ENCODE measurements at places on chromosomes 13 and 19.

GRCh38 chr13:61255040-61255796, 160.4 kb downstream of the PCDH20 start:
- DNase-seq = no peak

GRCh38 chr13:40241125-40241798, 425.2 kb downstream of the FOXO1 start:
- DNase-seq = no peak

- DNase-seq = no peak
Measured at GRCh38 chr19:34319785-34320184, 45.2 kb upstream of the GPI start.

GRCh38 chr13:111049791-111050538, 65.1 kb upstream of the ARHGEF7 start:
- no peak for DNase-seq

DNA sequence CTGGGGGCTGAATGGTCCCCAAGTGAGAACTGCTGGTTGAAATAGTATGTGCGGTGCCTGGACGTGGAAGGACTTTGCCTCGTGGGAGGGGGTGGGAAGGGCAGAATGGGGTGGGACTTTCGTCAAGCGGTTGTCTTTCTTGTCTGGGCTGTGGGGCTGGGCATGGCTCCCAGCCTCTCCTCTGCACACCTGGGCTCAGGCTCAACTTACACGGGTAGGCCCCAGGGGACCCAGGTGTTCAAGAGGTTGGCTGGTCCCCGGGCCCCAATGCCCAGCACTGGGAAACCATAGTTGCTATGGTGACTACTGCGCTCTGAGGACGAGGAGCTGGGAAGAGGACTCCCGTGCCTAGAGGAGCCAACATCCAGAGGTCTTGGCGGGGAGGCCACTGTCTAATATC, 7.3 kb downstream of the NWD1 start:
- DNase-seq = no peak

DNA sequence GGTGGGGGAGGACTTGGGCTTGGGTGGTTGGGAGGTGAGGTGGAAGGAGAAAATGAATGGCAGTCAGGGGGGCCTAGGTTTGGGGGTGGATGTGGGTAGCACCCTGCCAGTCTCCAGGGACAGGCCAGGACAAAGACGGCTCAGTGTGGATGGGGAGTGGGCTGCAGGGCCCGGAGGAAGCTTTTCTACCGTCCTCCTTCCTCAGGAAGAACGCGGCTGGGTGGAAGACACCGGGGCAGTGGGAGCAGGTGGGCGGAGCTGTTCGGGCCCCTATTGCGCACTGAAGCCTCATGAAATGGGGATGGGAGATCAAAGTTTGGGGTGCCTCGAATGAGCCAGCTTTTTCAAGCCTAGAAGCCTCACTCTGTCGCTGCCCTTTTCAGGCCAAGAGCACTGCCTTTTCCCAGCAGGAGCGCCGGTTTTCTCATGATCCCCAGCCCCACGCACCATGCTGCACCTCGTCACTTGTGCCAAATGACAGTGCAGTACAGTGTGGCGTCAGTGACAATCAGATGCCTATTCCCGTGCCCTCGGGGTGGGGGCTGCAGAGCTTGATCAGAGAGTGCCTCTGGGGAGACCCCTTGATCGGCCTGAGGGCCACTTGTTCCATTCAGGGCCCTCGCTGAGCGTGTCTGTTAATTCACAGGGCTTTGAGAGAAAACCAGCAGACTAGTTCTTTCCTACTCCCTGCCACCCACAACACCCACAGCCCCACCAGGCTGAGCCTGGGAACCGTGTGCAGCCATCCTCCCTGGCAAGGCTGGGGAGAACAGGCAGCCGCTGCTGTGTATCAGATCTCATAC, 1.5 kb downstream of the CALM3 start:
- DNase-seq = no peak

- no peak for DNase-seq
Measured at GRCh38 chr19:35253316-35254286, 4.8 kb downstream of the LSR start.

DNA sequence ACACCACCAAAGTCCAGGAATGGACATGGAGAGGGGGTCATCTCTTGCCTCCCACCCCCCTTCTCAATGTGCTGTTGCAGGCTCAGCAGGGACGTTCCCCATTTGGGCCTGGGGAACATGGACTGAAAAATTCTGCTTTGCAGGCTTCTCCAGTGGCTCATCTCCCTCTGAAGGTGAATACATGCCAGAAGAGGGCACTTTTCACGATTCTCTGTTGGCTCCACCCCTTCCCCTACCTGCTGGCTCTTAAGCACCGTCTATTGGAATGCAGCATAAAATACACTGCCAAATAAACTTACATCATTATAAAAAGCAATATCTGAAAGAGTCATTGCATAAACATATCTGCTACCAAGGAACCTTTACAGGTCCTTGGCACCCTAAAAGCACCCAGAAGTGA, 35.7 kb downstream of the NHLRC3 start:
- DNase-seq = no peak

- peak; percentile 59 for DNase-seq
Measured at GRCh38 chr19:8569066-8569771, 8.0 kb downstream of the MYO1F start.

GRCh38 chr19:46009530-46010510, 13.0 kb downstream of the PGLYRP1 start:
- peak; percentile 44 for DNase-seq

DNA sequence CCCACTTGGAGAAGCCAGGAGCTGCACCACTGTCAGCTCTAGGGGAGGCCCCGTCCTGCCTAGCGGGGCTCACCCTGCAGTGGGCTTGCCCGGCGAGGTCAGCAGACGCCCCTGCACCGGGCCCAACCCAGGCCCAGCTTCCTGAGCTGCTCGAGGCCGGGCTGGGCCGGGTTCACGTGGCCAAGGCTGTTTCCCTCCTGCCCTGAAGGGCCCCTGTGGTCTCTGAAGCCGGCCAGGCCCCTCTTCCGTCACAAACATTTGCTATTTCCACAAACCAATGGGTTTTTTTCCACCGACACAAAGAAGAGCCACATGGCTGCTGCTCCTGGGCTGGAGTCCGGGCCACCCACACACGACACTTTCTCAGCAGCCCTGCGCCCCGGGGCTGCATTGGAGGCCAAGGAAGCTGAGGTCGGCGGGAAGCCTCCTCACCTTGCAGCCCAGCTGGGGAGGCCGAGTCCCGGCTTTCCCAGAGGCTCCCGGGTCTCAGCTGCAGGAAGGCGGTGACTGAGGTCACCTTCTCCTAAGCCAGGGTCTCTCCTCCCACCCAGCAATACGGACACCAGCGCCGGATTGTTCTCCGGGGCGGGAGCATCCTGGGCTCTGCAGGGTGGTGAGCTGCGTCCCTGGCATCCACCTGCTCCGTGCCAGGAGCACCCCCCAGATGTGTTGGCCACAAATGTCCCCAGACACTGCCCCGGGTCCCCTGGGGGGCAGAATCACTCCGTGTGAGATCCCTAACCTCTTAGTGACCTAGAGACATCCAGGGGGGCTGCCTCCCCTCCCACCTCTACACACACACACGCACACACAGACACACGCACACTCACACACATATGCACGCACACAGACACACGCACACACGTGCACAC, 80.5 kb downstream of the GADD45B start:
- DNase-seq = no peak

- no peak for DNase-seq
Measured at GRCh38 chr13:26914624-26915023, 154.0 kb upstream of the GPR12 start.

DNA sequence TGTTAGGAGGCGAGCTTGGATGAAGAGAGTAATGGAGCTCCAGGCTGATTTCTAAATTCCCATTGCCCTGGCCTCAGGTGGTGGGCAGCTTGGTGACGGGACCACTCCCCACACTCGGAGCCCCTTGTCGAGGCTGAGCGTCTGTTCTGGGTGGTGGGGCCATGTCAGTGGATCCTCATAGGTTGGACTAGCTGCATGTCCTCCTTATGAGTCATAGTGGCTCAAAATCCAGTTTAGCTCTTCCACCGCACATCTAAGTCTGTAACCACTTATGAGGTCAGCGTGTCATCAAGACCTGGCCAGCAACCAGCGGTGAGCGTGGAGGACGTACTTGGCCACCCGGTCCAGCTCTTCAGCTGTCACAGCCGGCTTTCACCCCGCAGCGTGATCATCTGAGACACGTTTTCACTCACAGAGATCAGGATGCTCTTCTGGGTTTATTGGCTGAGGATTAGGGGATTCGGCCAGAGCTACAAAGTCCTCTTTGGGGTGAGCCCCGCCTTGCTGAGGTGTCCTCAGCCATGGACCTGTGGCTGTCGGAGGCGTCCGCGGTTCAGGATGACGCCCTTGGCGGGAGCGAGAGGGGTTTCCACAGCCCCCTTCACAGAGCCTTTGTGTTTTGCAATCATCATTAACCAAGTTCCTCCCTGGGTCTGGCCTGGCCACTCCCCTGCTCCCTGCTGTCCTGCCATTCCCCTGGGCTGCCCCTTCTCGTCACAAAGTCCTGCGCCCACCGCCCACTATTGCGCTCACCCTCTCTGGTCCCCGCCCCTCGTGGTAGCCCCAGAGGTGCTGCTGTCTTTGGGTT, 41.9 kb downstream of the ADPRHL1 start:
- DNase-seq = no peak

GRCh38 chr13:50631041-50631440, 212.5 kb downstream of the DLEU7 start:
- no peak for DNase-seq

DNA sequence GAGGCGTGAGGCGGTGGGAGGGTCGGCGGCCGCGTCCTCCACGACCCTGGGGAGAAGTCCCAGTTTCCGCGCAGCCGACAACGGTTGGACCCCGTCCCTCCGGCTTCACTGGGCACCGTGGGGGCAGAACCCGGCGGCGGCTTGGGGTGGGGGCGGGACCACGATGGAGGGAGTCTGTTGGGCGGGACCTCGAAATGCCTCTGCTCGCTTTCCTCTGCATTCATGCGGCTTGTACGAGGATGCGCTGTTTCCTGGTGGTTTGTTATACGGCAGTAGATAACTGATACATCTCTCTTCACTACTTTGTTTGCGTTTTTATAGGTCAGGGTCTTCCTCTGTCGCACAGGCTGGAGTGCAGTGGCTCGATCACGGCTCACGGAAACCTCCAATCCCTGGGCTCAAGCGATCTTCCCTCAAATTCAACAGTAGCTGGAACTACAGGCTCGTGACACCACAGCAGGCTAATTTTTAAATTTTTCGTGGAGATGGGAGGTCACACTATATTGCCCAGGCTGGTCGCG, 24.6 kb upstream of the ZNF846 start:
- DNase-seq = peak; percentile 41

GRCh38 chr19:16096280-16096855, 15.3 kb upstream of the RAB8A start:
- DNase-seq = no peak

DNA sequence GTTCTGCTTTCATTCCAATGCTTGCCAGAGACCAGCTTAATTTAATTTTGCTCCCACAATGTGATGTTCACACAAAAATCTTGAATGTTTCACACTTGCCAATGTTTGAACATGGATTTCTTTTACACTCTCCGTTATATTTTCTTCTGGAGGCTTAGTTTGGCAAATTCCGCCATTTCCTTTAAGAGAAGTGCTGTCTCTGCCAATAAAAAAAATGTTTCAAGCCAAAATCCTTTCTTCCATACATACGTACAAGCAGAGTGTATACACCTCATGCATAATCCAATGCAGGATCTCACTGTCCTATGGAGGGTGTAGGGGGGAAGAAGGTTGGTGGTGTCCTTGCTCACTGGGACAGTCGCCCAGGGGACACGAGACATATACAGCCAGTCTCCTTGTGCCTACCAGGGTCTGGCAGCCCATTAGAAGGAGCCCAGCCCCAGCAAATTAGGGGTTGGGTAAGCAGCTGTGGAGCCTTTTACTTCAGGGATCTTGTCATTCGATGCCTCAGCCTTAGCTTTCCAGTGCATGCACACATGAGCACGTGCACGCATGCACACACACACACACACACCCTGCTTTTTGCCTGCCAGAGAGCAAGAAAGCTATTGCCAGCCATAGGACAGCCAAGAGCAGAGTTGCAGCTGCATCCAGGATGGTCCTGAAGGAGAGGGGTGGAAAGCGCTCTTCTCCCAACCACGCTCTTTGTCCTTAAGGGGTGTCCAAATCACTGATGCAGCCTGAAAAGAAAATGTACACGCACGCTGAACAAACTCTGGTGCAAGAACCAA, 208.3 kb downstream of the FOXO1 start:
- DNase-seq = no peak

DNA sequence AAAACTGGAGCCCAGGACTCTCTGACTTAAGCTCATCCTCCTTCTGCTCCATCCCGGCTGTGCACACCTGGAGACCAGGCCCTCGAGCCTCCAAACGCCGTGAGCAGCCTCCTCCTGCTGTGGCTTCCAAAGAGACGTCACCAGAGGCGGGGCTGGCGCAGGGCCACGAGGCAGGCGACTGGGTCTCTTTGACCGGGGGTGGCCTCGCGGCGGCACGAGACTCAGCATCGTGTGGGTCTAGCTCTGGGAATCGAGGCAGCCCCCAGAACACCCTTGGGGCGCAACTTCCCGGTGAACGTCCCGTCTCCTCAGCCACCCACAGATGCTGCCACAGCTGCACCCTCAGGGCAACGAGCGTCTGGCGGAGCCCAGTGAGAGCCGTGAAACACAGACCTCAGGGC, 22.8 kb downstream of the RASA3 start:
- DNase-seq = no peak

GRCh38 chr13:35524171-35524570, 47.7 kb upstream of the MAB21L1 start:
- no peak for DNase-seq

GRCh38 chr19:30334841-30335240, 37.3 kb upstream of the ZNF536 start:
- DNase-seq = no peak

- no peak for DNase-seq
Measured at GRCh38 chr19:3469638-3470499, 10.5 kb downstream of the SMIM24 start.

DNA sequence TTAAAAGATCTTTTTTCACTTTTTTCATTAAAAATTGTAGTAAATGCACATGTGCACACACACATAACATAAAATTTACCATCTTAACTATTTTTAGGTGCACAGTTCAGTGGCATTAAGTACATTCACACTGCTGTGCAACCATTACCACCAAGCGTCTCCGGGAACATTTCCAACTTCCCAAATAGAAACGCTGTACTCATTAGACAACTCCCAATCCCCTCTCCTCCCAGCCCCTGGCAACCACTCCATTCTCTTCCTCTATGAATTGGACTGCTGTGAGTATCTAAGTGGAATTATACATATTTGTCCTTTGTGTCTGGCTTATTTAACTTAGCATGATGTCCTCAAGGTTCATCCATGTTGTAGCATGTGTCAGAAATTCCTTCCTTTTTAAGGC, 11.6 kb downstream of the GJB2 start:
- DNase-seq = no peak

DNA sequence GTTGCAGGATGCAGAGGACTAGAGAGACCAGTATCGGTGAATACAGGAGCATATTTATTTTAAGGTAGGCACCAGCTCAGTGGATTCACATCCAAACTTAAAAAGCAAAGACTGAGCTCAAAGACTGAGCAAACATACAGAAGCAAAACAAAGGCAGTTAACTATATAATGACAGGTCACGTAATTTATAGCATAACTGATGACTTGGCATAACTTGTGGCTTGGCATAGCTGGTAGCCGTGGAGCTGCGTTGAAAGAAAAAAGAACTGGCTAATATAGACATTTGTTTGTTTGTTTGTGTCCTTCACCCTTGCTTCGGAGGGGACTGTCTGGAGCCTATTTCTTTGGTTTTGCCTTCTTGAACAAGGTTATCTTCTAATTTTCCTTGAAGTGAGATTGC, 33.7 kb downstream of the ZNF493 start:
- DNase-seq = no peak

GRCh38 chr19:30666301-30666803, 294.2 kb downstream of the ZNF536 start:
- DNase-seq = peak; percentile 10
